Stimulated activated CD4-positive, alpha-beta T cell treated with anti-CD3 and anti-CD28 coated beads, TNF-alpha, amount 100 ng/mL, for 1 hour (primary cell): ENCODE measurements at places on chromosomes 1 and 21.

GRCh38 chr1:89022167-89022959 is at the start of gene GBP3:
GBP3 (minus strand) TSS chr1:89022866; CDS start chr1:89020721, 2,145 bp downstream.
- DNase-seq, result no peak

DNA sequence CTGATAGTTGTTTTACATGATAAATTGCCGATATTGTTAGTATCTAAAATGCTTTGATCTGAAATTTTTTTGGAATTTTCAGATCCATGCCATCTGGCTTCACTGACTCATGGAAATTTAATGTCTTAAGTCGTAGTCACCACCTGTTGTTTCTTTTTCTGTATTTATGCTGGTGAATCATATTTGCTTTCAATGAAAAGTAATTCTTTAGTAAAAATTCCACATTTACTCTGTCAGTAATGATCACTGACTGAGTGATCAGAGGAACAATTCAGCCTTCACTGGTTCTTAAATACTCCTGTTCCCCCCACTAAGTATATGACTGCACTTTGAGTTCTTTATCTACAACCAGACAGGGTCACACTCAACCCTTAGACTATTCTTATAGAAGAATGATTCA is 185.6 kb upstream of the NRIP1 start:
- DNase-seq, result no peak

DNA sequence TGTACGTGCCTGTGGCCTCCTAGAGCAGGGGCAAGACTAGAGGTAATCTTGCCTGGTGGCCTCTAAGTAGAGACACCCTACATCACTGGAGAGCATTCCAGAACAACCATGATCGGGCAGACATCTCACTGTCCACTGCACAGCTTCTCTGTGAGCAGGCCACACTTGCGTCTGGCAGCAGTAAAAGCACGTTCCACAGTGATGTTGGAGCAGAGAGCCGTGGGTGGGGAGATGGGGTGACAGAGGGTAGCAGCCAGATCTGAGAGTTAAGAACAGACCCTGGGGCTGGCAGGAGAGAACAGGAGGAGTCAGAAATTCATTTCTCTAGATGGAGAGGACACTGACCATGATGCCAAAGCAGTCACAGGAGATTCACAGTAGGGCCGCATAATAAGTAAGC is 293.0 kb downstream of the HHAT start:
- DNase-seq, result no peak

DNA sequence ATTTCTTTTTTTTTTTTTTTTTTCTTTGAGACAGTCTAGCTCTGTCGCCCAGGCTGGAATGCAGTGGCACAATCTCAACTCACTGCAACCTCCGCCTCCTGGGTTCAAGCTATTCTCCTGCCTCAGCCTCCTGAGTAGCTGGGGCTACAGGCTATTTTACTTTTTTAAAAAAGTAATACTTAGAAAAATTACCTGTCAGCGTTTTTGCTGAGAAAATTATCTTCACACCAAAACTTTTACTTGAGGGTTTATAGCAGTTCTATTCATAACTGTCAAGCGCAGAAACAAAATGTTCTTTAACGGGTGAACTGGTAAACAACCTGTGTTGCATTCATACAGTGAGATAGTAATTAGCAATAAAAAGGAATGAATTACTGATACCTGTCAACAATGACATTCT is 1.5 kb upstream of the SLC25A24 start:
- DNase-seq, result no peak

DNA sequence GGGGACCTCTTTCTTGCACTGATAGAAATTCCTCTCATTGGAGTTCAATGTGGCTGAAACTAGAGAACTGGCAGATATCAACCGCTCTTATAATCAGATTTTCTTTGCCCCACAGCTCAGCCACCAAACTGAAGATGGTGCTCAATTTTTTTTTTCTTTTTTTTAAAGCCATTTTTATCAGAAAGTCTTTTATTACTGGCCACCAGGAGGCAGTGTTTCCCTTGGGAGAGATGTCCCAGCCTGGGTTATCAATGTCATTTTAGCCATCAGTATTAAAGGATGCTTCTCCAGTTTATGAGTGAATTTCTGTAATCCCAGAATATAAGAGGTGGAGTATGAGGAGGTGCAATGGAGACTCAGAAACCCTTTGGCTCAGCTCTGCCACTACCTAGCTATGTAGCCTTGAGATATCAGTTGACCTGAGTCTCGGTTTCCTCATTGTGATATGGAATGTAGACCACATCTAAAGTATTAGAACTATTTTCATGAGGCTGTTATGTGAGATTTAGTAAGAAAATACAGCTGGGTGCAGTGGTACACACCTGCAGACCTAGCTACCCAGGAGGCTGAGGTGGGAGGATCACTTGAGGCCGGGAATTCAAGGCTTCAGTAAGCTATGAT is 27.6 kb downstream of the CD244 start:
- DNase-seq, result no peak
